ENCODE measurements at places on chromosomes 6 and 20. TPM values are rescaled to one million over a fixed set of nuclear protein-coding genes. Genes with fewer than 3 reads are reported as not detected.

DNA sequence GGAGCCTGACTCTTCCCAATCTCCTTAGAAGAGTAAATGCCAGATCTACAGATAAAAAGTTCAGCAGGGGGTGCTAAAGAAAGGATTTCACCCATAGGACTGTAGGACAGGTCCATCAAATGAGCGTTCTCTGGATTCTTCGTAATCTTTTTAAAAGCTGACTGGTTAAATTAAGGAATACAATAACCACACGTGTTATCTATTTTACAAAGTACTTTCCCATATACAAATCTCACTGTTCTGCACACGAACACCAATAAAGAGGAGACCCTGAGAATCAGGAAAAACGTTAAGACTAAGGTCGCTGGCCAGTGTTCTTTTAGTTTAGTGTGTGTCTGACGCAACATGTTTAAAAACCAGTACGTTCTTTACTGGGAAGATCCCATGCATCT, 542 bp downstream of the TUBE1 start:
- peak; percentile 74 for DNase-seq

- no peak for DNase-seq
Measured at GRCh38 chr20:57904314-57905105, 194.7 kb upstream of the PMEPA1 start.

- DNase-seq, result no peak
Measured at GRCh38 chr6:92784235-92784634, 635.1 kb downstream of the EPHA7 start.

- DNase-seq, result peak; percentile 2
Measured at GRCh38 chr6:100382031-100382430, 82.7 kb downstream of the SIM1 start.

DNA sequence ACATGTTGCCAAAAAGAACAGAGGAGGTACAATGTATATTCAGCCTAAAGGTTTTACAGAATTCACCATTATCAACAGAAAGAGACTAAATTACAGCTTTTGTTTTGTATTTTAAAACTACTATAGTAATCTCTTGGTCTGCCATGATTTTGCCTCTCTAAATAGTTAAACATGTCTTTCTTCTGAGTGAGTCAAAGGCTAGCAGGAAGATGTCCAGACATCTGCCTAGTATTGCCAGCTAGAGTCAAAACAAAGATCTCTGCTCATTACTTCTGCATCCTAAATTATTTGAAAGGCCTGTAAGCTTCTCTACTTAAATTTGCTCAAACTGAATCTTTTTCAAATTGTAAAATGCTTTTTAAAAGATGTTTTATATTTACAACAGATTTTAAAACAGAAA, 8.8 kb downstream of the ASF1A start:
- peak; percentile 36 for DNase-seq

- no peak for DNase-seq
Measured at GRCh38 chr6:143784316-143784715, 58.8 kb upstream of the LTV1 start.

The CNR1 gene
- total RNA-seq, result not detected

The OR11A1 gene
- total RNA-seq, result not detected

The ARG1 gene
- total RNA-seq, result not detected

The RBBP8NL gene
- total RNA-seq, result not detected

The HSPA12B gene
- 6.6 TPM for total RNA-seq

Measured in endothelial cell of umbilical vein (primary cell).